ENCODE measurements at places on chromosomes 1 and 21.

- no peak for DNase-seq
Measured at GRCh38 chr1:63068626-63069025, 253.7 kb upstream of the FOXD3 start.

DNA sequence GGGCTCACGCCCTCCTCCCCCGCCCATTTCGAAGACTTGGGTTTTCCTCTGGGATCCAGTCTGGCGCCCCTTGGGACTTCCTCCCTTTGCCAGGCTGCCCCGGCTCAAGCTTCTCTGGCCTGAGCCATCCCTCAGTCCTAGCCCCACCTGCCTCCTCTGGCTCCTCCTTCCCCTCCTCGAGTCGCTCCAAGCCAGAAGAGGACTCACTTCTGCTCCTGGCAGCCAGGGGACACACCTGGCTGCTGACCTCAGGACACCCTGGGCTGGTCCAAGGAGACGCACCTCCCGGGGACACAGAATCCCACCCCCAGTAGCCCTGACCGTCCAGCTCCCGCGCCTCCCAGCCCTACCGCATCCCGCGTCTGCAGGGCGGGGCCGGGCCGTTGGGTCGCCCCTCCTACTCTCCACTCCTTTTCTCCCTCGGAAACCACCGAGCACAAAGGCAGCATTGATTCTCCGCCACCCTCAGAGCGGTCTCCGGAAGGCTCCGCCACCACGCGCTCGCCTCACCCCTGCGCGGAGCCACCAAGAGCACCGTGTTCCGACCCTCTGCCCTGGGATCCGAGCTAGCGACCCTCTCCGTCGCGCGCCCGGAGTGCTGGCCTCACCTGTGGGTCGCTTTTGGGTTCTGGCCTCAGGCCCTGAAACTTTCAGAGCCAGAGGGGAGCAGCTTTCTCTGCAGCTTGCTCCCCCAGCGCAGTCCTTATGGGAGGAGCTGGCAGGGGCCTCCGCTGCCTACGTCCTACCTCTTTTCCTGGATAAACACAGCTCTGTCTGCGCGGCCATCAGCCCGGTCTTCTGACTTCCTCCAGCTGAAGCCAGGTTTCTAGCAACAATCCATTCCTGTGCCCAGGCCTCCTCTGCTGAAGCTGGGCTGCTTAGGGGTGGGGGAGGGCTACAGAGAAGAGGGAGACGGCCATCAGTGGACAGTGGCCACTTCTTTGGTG, at the start of gene C2CD4D:
Gene C2CD4D, minus strand, starts transcription at position 364 of the 947 bp plus-strand sequence. CDS start 831 bp downstream, outside the sequence.
- DNase-seq = peak; percentile 70

DNA sequence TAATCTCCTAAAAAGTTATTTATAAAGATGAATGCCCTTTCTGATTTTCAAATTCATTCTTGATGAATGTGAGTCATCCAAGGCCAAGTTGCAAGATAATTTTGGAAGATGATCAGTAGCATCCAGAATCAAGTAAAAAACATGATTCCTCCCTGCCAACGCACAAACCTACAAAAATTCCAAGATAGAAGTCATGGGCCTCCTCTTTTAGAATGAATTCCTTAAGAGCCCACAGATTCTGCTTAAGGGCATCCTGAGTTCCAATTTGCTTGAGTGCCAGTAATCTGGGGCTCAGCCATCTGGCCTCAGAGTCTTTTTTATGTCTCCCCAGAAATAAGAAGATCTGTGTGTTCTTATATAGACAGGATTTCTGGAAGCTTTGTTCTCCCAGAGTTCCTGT, 23.2 kb upstream of the SPATA6 start:
- no peak for DNase-seq

DNA sequence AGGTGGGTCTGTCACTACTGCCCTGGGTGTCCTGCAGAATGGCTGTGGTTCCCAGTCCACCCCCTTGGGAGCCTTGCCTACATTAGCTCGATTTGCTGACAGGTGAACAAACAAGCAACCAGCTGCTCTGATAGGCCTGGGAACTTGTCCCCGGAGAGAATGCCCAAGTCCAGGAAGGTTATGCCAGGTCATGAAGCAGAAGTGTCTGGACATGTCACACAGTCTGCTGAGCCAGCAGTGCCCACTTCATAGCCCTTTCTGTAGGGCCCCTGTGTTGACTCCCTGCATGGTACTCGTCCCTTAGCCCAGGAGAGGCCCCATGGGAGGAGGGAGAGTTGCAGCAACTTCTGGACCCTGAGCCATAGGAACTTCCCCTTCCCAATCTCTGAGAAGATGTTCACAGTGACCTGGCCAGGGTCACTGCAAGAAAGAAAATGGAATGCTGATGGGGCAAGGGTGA, 31.0 kb downstream of the UCK2 start:
- DNase-seq = no peak

GRCh38 chr1:243849421-243850201, 432 bp downstream of the AKT3 start:
- DNase-seq = no peak

GRCh38 chr1:46525253-46525983, 26.0 kb downstream of the KNCN start:
- DNase-seq = no peak

GRCh38 chr1:1421147-1421906, at the start of gene ANKRD65:
ANKRD65 (minus strand) TSS chr1:1421276; CDS start chr1:1421005, 271 bp downstream.
- no peak for DNase-seq

GRCh38 chr1:159077120-159077961, 775 bp upstream of the AIM2 start:
- DNase-seq = peak; percentile 100

DNA sequence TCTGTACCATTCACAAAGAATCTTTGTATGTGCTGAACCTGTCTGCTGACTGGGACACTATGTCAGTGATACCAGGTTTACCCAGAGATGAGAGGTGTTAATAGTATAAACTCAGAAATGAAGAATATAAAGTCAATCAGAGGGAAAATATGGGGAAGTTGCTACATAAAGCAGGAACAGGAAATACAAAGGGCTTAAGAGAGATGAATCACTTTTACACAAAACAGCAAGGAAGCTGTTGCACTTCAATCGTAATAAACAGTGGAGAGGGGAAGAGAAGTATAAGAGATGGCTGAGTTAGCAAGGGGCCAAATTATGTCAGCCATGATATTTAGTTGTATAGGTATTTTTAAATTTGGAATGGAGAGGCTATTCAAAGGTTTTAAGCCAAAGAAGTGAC, 890.2 kb upstream of the NCAM2 start:
- no peak for DNase-seq

DNA sequence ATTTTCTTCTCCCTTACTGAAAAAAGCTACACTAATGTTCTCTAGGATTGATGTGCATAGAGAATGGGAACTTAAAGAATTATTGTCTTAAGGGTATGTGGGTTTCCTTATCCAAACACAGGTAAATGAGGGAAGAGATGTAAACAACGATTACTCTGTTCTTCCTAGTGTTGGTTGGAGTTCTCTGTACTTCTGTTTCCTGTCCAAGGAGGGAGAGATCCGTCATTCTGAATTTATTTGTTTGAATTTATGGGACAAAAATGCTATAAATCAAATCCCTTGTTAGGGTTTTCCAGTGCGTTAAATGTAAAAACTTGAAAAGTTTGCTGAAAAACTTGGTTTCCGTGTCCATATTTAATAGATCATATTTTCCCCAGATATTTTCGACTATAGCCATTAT, 29.6 kb downstream of the LAMC1 start:
- DNase-seq = no peak

DNA sequence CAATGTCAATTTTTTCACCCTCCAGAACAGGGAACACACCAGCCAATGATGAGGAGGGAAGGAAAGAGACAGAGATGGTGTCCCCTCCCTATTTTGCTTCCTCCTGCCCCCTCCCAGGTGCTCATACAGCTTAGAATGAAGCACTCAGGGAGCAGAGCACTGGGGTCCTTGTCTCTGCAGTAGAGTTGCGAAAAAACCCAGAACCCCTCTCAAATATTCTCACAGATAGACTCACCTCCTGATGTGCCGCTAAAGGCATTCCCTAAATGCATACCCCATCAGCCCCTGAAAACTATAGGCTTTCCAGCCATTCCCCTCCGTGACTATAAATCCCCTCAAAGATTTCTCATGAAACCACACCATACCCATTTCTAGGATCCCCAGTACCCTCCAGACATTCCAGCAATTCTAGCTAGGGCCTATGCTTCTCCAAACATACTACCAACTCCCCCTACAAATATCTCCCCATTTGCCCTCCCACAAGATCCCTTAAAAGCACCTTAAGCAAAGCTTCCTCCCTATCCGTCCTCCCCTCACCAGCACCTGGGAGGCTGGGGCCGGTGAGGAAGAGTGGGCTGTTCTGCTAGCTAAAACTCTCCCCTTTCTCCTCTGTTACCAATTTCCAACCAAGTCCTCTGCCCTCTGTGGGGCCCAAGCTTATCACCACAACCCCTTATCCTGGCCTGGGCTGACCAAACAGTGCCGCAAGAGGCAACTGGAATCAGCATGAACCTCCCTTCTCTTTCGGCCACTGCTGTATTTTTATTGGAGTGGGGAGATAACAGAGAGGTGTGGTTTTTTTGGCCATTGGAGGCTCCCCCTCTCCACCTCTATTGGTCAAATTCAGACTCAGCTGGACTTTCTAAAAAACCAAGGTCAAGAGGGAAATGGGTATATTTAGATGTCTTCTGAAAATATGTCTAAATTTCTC, 54.7 kb downstream of the RHBG start:
- DNase-seq = no peak

GRCh38 chr1:201282931-201283829, at the start of gene PKP1:
PKP1 (plus strand) TSS chr1:201283506; CDS start chr1:201283703, 197 bp downstream.
- no peak for DNase-seq

GRCh38 chr1:174157157-174157806, 2.0 kb upstream of the RABGAP1L start:
- peak; percentile 29 for DNase-seq

DNA sequence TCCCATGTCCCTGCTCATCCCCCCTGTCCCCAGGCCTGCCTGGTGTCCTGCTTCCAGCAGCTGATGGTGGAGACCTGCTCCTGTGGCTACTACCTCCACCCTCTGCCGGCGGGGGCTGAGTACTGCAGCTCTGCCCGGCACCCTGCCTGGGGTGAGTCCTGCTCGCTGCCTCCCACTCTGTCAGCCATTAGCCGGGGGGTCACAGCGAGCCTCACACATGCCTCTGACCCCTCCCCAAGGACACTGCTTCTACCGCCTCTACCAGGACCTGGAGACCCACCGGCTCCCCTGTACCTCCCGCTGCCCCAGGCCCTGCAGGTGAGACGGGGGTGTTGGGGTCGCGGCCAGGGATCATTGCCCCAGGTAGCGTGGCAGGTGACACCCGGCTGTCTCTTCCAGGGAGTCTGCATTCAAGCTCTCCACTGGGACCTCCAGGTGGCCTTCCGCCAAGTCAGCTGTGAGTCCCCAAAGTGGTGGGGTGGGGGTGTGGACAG, 10.0 kb downstream of the SCNN1D start:
- no peak for DNase-seq

DNA sequence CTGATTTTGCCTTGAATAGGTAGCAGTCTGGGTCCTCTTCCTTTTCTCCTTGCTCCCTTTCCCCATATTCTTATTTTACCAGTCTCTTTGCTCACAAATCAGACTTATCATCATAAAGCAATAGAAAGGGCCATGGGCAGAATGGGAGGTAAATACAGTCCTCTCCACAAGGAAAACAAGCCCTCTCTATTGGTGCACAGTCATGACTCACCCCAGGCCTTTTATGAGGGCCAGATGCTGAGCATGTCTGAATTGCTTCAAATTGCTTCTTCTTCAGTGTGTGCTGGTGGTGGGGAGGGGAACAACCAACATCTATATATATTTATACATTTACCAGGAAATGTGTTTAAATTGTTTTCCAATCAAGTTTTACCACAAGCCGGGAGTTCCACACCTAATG, 75.2 kb downstream of the GFI1 start:
- DNase-seq = no peak

- DNase-seq = no peak
Measured at GRCh38 chr1:211551638-211552460, 27.1 kb downstream of the SLC30A1 start.

DNA sequence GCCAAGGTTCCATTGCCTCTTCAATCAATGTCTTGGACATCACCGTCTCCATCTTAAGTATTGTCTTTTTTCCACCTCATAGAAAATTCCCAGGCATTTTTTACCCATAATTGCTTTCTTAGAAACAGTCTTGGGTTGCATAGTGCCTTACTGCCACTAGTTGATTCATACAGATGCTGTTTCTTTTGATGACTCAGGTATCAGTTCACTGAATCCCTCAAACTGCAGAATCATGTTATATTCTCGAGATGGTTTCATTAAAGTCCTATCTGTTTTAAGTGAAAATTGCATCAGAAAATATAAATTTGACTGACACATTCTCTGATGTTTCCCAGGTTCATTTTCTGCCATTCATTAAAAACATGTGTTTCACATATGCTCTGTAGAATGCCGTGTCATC, 1489.1 kb downstream of the BRINP3 start:
- DNase-seq = no peak

- no peak for DNase-seq
Measured at GRCh38 chr1:222820171-222820712, 5.4 kb downstream of the DISP1 start.

- no peak for DNase-seq
Measured at GRCh38 chr1:185681034-185681633, 53.1 kb upstream of the HMCN1 start.

- DNase-seq = no peak
Measured at GRCh38 chr21:44900559-44901251, 20.0 kb downstream of the ITGB2 start.

GRCh38 chr1:204705888-204706837, 20.6 kb upstream of the LRRN2 start:
- DNase-seq = no peak

GRCh38 chr21:41220208-41220733, 52.3 kb downstream of the BACE2 start:
- no peak for DNase-seq

GRCh38 chr1:97603218-97603617, 317.6 kb downstream of the DPYD start:
- no peak for DNase-seq

DNA sequence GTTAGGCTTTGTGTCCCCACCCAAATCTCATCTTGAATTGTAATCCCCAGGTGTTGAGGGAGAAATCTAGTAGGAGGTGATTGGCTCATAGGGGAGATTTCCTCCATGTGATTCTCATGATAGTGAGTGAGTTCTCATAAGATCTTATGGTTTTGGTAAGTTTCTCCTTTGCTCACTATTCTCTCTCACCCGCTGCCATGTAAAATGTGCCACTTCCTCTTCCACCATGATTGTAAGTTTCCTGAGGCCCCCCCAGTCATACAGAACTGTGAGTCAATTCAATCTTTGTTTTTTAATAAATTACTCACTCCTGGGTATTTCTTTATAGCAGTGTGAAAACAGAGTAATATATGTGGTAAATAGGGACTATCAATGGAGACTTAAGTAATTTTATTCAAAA, 434.5 kb upstream of the OLFM3 start:
- no peak for DNase-seq
